ENCODE measurements at places on chromosomes 4 and X.

DNA sequence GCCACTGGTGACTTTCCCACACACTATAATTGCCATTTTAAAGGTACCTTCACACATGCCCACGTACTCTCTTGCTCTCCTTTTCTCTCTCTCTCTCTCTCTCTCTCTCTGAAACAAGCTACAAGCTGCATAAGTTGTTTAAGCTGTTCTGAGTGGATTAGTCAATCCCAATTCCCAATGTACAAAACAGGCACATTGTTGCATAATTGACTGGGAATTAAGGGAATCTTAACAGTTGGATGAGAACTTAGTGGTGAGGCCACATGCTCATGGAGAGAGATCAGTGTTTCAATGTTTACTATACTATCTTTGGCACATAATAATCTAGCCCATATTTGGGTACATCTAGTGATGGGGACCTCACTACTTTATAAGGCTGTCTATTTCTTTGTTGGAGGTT lies 123.3 kb downstream of the ARHGEF9 start:
- DNase-seq = no peak

- DNase-seq = no peak
Observed at GRCh38 chr4:96602661-96603060, 762.8 kb downstream of the PDHA2 start.

DNA sequence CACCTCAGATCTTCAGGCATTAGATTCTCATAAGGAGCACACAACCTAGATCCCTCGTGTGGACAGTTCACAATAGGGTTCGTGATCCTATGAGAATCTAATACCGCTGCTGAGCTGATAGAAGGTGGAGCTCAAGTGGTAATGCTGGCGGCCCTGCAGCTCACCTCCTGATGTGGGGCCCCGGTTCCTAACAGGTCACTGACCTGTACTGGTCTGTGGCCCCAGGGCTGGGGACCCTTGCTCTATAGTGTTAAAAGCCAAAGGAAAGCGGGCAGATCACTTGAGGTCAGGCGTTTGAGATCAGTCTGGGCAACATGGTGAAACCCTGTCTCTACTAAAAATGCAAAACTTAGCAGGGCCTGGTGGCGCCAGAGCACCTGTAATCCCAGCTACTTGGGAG lies 1047.0 kb upstream of the FTHL17 start:
- no peak for DNase-seq

- DNase-seq = no peak
Observed at GRCh38 chr4:74968456-74969164, 35.7 kb downstream of the PARM1 start.

GRCh38 chrX:153601511-153602110 lies 2.7 kb upstream of the CCNQ start:
- DNase-seq = no peak

DNA sequence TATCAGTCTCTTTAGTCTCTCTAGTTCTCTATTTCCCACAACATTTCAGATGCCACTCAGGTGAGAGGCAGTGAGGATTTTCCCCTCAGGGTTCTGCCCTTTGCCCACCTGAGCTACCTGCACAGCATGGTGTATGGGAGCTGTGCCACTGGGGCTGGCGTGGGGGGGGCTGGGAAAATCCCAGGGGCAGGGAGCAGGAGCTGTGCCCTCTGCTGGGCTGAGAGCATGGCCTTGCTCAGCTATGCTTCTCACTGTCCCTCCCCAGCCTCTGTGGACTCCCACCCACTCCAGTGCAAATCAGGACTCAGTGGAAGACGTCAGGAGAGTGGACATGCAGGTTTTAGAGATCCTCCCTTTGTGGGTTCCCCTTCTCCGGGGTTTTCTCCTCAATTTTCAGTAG lies 57.2 kb downstream of the TRMT44 start:
- no peak for DNase-seq

GRCh38 chr4:168724686-168725411 lies 228.0 kb downstream of the PALLD start:
- no peak for DNase-seq

DNA sequence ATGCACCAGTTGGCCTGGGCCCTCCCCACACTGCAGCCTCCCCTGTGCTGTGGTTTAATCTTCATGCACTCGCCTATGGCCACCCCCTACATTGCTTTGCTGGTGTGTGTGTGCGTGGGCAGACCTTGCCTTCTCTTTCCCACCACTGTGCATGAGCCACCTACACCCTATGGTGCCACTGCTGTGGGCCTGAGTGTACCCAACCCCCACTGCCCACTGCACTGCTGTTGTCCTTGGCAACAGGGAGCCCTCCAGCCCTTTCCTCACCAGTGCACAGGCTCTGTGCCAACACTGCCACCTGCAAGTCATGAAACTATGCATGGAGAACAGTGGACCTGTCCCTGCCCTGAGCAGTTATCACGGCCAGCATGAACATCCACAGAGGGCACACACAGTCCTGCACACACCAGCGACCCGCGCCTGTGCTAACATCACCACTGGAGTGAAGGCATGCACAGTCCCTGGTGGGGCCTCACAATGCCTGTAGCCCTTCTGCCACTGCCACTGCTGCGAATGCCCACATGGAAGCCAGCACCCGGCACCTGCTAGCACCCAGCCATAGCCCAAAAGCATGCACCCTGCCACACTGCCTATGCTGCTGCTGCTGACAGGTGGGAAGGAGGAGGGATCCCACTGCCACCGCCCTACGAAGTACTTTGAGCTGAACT lies 237.8 kb upstream of the ARSJ start:
- no peak for DNase-seq

DNA sequence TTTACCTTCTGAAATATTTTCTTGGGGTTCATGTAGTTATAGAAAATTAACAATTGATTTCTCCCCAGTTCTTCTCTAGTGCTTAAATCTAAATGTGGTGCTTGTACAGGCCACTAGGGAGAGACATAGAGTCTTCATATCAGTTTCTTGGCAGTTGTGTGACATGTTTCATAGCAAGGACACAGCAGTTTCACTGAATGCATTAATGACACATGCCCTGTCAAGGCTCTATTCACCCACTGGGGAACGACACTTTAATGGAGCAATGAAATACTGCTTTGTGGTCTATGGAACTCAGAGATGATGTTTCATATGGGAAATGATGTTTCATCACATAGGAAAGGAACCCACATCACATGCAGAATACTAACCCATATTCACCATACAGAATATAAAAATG lies 2.8 kb downstream of the VEGFC start:
- DNase-seq = no peak

GRCh38 chrX:18674417-18674787 lies 2.5 kb upstream of the RS1 start:
- DNase-seq = peak; percentile 58

GRCh38 chr4:6692806-6693205 lies 872 bp upstream of the S100P start:
- DNase-seq = no peak

DNA sequence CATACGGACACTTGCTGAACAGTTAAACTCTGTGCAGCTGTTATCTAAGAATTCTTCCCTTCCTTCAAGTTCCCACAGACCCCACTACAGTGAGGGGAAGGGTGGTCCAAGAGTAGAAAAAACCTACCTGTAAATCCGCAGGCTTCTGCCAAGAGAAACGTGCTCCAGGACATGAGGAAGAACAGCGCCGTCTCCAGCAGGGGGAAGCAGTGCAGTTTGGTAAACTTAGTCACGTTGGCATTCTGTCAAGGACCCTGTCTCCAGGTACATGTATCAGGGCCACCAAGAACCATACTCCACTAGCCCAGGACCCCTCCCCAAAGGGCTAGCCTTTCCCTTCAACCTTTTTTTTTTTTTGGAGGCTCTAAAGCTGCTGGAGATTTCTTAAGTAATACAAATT lies 79.9 kb downstream of the CHST7 start:
- no peak for DNase-seq

GRCh38 chr4:98151145-98151924 lies 8.1 kb upstream of the STPG2 start:
- DNase-seq = no peak

DNA sequence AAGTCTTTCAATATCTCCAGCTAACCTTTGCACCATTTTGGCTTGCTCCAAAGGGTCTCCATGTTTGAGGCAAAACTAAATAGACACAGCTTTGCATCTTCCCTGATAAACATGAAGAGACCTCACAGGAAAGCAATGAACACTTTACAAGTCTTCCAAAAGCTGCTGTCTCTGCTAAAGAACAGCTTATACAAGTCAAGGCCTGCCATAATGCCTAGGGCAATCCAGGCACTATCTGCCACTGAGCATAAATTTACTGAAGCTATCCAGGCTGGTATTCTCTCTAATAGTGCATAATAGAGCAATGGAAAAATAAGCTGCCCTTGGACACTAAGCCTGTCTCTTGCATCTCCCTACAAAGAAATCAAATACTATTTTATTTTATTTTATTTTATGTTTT lies 60.1 kb upstream of the S100G start:
- no peak for DNase-seq

DNA sequence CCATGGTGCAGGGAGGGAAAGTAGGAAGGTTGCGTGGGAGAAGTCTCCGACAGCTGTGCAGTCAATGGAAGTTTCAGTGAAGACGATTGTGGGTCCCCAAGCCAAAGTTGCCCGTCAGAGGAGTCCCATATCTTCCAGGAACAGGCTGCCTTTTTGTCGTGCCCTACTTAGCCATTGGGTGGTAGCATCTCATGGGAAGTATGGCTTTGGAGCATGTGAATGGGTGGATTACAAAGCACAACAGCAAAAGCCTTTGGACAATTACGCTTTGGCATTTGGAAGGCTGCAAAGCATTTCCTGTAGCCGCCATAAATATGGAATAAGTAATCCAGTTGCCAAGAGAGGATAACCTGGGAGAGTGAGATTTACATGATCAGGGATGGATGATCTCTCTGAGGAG lies 300.7 kb upstream of the BOD1L1 start:
- no peak for DNase-seq

- DNase-seq = no peak
Observed at GRCh38 chr4:89001647-89002445, 55.1 kb downstream of the FAM13A start.

GRCh38 chr4:140863197-140863596 lies 107.0 kb upstream of the TBC1D9 start:
- no peak for DNase-seq

- DNase-seq = no peak
Observed at GRCh38 chr4:115780835-115781234, 667.4 kb upstream of the NDST4 start.

GRCh38 chr4:48173056-48173991 lies 39.3 kb upstream of the TXK start:
- no peak for DNase-seq

DNA sequence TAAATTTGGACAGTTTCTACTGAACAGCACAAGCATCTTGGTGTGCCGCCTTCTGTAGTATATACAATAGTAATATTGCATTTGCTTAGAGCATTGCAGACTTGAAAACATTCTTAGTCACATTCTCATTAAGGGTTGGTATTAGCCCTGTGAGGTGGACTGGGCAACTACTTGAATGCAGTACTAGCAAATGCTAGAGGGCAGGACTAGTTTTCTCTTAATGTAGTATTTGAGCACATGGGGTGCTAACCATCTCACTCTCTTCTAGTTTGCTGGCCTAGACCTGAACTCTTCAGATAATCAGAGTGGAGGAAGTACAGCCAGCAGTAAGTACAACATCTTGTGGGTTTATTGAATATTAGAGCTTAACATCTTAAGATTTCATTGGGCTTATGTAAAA lies 3.2 kb downstream of the DDX3X start:
- DNase-seq = no peak

- DNase-seq = no peak
Observed at GRCh38 chr4:104531390-104531789, 36.7 kb upstream of the CXXC4 start.

- no peak for DNase-seq
Observed at GRCh38 chr4:14343961-14344360, 658.3 kb upstream of the CPEB2 start.

DNA sequence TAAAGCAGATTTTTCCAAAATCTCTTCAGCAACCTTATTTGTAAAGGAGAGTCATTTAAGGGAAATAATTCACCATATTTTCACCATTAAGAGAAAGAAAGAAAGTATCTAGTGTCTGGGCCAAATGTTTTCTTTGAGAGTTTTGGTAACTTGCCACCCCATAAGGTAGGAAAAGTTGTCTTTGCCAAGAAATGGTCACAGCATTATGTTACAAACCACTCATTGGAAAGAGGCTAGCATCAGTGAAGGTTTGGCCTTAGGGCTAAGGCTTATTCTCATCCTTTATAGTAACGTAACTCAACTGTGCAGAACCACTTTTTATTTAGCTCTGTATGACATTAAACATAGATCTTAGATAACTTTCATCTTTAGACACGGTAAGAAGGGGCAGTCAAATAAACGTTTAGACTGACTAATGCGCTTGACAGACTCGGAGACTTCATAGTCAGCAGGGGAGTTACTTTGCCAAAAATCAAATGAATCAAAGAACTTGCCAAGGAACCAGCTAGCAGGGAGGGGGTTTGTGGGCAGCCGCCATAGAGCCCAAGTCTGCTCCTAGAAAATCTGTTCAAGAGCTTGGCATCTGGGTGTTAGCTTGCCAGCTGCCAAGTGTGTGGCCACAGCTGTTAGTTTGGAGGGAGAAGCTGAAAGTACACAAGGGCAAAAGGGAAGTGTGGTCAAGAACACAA lies 182.8 kb upstream of the GRID2 start:
- DNase-seq = no peak

- no peak for DNase-seq
Observed at GRCh38 chr4:66591968-66592367, 921.7 kb upstream of the EPHA5 start.

DNA sequence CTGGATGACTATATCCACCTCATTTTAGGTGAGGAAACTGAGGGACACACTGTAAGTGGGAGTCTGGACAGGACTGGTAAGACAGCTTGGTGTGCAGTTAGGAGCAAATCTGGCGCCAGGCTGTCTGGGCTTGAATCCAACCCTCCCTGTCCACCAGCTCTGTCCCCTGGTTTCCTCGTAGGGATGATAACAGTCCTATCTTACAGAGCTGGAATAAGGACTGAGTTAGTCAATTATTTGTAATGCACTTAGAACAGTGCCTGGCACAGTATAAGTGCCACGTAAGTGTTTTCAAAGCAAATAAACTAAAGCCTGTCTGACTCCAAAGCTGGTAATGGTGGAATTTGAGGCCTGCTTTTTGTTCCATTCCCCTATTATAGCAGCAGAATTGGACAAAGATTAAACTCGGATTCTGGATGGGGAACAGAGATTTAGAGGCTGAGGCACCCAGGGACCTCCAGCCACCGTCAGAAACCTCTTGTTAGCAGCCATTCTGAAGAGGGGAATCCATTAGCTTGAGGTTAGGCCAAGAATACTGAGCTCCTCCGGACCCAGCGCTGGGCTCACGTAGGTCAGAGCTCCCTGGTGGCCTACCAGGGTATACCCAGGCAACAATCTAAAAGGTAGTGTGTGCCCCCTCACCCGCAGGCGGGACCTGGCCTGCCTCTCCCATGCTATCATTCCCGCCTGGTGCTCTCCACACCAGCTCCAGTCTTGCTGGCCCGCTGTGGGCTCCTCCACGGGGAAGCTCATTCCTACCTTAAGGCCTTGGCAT lies 102.1 kb downstream of the UCHL1 start:
- peak; percentile 77 for DNase-seq

GRCh38 chr4:26780539-26780938 lies 80.1 kb upstream of the STIM2 start:
- no peak for DNase-seq

DNA sequence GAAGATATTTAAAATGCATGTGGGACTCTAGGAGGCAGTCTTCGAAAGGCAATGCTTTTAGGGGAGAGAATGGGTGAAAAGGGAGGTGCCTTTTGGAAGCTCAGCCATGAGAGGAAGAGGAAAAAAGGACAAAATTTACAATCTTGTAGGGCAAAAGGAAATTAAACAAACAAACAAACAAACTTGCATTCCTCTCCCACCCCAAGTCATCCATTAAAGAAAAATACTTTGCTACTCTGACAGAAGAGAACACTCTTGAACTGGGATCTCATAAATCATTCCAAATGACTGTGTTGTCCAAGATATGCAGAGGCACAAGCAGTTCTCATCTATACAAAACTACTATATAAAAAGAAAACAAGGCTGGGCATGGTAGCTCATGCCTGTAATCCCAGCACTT lies 46.7 kb downstream of the HELQ start:
- no peak for DNase-seq
